ENCODE measurements at places on chromosomes 2 and 18.
A peak's percentile ranks its signal among the peaks of the same experiment; 100 is the strongest.

- DNase-seq: no peak
Measured at GRCh38 chr2:18047896-18048657, 169.6 kb downstream of the KCNS3 start.

GRCh38 chr2:147525819-147526489 is 318.9 kb upstream of the ACVR2A start:
- DNase-seq: no peak

- no peak for DNase-seq
Measured at GRCh38 chr2:163572850-163573249, 163.0 kb downstream of the FIGN start.

DNA sequence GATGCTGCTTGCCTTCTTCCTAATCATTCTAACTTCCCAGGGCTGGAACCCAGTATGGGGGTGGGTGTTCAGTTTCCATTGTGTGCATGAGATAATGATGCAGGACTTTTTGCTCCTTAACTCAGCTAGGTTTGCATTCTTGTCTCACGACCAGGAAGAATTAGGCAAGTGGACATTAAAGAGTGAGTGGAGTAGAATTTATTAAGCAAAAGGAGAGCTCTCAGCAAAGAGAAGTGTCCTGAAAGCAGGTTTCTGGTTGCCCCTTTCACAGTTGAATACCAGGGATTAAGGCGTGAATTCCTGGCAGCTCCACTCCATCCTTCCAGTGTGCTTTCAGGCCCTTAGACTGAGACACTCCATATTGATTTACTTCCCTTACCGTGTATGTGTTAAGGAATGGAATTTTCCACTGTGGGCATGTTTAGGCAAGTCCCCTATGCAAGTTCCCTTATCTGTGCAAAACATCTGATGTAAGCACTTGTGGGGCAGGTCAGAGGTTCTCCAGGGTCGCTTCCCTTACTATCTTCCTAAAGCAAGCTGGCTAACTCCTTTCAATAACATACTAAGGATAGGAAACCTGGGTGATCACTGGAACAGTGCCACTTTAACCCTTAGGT is 126.5 kb downstream of the GPR39 start:
- DNase-seq: peak; percentile 35

DNA sequence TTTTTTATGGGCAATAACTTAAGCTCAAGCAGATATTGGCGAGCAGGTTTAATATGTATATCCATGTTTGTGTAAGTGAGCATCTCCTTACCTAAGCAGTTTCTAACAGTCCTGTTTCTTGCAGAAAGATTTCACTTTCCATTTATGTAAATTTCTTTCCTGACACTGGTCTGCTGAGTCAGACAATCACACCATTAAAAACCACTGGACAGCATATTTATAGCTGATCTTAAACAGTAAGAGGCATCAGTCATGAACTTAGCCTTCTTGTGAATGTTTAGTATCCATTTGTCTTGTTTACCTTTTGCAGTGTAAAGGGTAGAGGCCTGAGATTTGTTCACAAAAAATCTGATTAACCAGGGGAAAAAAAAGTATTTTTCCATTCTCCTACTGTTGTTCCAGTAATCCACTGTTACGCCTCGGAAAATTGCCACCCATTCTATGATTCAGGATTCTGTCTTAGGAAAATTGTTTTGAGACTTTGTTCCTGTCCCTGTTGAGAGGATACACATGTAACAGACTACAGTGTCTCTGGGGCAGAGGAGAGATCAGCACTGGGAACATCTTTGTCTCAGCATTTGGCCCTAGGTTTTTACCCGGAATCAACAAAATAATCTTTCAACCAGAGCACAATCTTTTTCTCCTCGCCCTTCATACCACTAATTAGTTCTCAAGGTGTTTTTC is 521.0 kb upstream of the NRP2 start:
- no peak for DNase-seq

DNA sequence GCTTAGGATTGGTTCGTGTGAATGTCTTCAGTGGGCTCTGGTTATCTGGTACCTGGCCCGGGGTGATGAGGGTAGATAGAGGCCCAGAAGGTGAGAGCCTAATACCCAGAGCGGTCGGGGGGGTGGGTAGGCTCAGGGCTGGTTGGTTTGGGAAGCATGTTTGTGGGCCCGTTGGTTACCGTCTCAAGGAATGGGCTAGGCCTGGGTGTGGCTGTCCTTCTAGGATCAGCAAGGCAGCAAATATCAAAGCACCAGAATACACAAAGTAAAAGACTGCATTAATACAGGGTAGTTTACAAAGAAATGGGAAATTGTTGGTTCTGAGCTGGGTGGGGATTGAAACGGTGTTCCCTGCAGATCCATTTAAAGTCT is 6.0 kb upstream of the IL1R2 start:
- DNase-seq: no peak

DNA sequence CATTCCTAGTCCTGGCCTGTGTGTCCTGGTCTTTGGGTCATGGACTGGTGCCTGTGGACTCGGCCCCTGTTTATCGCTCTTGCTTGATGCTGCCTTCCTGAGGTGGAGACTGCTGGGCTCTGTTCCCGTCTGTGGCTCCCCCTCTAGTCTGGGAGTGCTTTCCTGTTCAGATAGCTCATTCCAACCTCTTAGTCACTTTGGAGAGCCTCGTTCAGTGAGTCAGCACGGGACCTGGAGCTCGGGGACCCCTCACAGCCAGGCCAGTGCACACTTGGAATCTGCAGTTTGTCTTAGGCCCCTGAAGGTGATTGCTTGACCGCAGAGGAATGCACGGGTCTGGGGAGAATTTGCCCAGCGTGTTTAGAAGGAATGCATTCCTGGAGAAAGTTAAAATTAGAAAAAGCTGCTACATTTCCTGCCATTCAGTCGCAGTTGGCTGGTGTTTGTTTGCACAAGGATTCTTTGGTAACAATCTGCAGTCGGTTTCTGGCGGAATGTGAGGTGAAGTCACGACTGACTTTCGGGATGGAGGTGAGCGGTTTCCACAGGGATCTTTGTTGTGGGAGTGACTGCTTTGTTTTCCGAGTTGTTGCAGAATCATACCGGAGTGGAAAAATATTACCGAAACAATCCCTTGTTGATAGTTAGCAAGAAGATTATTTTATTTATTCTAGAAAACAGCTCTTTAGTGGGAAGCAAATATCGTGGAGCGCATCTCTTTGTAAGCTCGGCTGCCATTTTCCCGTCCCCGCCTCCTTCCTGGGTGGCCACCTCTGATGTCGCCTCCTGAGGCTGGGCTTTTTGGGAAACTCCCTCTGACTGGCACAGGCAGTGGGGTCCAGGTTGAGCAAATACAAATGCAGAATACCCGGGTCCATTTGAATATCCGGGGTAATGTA is 29.6 kb downstream of the SH3BP4 start:
- no peak for DNase-seq

DNA sequence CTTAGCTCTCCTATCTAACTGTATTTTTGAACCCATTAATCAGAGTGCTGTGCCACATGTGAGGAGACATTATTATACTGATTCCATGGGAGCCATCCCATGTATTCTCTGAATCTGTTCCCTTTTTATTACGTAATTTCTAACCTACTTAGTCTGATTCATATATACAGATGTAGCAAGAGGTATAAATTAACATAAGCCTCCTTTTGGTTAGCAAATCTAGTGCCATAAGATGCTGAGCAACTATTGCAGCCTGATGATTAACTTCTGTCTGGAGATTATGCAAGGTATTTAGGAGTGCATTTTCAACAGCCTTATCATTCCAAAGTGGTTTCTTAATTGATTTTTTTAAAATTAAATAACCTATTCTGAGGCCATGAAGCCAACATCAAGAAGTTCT is 114.1 kb upstream of the MSH2 start:
- peak; percentile 89 for DNase-seq

DNA sequence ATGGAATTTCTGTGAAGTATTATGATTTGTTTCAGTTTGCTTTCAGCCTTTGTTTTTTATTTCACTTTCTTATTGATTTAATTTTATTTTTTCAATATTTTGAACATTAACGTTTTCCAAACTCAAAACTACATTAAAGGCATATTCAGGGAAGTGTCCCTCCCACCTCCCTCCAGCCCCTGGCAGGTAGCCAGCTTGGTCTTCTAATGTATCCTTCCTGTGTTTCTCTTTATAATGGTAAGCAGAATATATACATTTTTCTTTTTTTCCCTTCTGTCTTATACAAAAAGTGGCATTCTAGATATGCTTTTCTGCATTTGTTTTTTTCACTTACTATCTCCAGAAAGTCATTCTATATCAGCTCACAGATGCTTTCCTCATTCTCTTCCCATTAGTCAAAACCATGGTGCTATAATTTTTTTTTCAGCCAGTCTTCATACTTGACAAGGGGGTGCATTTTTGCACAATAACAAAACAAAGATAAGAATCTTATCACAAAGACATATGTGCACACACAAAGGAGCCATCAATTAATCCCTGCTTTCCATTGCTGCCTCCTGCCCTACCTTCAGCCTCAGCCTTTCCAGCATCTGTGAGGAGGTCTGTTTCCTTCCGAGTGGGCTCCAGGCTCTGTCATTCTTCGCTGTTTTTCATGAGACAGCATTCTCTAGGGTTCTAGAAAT is 33.7 kb upstream of the TMEM177 start:
- peak; percentile 27 for DNase-seq

DNA sequence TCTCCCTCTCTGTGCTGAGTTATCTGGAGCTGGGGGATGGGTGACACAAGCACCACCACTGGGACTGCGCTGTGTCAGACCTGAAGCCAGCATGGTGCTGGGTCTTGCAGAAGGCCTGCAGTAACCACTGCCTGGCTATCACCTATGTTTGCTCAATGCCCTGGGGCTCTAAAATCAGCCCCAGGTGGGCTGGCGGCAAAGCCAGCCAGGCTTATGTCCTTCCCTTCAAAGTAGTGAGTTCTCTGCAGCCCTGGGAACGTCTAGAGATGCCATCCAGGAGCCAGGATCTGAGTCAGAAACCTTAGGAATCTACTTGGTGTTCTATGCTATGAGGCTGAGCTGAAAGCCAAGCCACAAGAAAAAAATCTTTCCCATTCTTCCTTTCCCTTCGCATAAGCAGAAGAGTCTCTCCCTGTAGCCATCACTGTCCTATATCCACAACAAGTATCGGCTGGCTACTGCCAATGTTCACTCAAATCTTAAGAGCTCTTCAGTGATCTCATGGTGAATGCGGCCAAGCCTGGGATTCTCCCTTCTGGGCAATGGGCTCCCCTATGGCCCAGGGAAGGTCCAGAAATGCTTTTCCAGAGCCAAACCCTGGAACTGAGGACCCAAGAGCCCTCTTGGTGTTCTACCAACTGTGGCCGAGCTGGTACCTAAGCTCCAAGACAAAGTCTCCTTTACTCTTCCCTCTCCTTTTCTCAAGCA is 248.7 kb downstream of the ZNF385B start:
- no peak for DNase-seq

- no peak for DNase-seq
Measured at GRCh38 chr18:44777457-44778192, 96.9 kb downstream of the SETBP1 start.

DNA sequence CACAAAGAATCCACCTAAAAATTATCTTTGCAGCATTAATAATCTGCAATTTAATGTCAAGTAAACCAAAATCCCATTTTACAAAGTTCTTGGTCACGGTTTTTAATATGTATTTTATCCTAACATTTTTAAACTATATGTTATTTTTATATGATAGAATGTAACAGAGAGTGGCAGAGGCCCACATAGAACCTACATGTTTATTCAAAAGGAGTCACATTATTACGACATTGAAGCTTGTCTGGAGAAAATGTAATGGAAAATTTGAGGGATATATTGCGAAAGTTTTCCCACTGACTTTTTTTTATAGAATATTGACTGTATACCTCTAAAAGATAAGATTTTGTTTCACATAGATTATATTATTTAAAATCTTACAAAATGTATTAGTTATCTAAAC is 89.7 kb upstream of the COL3A1 start:
- no peak for DNase-seq

- DNase-seq: no peak
Measured at GRCh38 chr2:99153921-99154604, 679 bp downstream of the TSGA10 start.

- no peak for DNase-seq
Measured at GRCh38 chr2:111656894-111657293, 227.1 kb downstream of the ANAPC1 start.

DNA sequence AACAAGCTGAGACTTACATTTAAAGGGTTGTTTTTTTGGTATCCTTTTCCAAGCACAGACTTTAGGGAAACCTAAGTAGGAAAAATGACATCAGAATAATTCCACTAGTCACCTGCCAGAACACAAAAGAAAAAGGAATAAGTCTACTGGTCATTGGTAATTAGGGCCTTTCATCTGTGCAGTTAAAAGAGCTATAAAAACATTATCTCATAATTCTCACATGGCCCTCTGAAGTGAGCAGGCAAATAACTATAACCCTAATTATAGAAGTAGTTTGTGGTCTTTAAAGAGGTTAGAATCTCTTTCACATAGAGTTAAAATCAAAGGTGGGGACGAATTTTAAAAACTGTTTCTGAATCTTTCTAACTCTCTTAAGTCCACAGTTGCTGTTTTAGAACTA is 111.1 kb upstream of the B3GNT2 start:
- DNase-seq: no peak

GRCh38 chr2:188795762-188796161 is 178.4 kb upstream of the COL3A1 start:
- DNase-seq: no peak

GRCh38 chr2:23211987-23212583 is 172.9 kb upstream of the KLHL29 start:
- DNase-seq: no peak

DNA sequence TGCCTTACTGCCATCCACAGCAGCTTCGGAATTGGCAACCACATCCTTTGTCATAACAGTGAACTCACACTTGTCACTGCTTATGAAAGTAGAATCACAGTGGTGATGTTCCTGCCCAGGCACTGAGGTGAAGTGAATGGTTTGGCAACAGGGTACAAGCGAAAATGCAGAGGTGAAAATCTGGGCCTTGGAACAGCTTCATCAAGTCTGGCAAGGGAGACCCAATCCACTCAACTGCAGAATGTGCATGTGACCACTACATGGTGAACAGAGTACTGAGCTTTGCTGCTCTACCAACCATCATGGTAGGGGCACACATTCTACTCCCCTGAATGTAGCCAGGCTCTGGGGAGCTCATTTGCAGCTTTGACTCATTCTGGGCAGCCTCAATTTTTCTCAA is 15.0 kb upstream of the SKA1 start:
- no peak for DNase-seq

GRCh38 chr2:64910523-64910922 is 78.7 kb upstream of the SLC1A4 start:
- DNase-seq: no peak

- no peak for DNase-seq
Measured at GRCh38 chr18:64714086-64714485, 565.2 kb upstream of the LINC00305 start.

- no peak for DNase-seq
Measured at GRCh38 chr18:45639408-45639807, 24.1 kb downstream of the SLC14A2 start.

- DNase-seq: no peak
Measured at GRCh38 chr2:8559805-8560204, 122.1 kb upstream of the ID2 start.

GRCh38 chr2:216210701-216211540 is 101.8 kb downstream of the XRCC5 start:
- peak; percentile 30 for DNase-seq

- no peak for DNase-seq
Measured at GRCh38 chr18:66077066-66077465, 326.3 kb downstream of the CDH7 start.

GRCh38 chr18:10418836-10419235 is 35.6 kb upstream of the APCDD1 start:
- no peak for DNase-seq

- DNase-seq: no peak
Measured at GRCh38 chr2:239767021-239767905, 257.9 kb downstream of the NDUFA10 start.

Measured in suppressor macrophage (primary cell).